D721Med (cell line): ENCODE measurements at places on chromosomes 7 and 10.

DNA sequence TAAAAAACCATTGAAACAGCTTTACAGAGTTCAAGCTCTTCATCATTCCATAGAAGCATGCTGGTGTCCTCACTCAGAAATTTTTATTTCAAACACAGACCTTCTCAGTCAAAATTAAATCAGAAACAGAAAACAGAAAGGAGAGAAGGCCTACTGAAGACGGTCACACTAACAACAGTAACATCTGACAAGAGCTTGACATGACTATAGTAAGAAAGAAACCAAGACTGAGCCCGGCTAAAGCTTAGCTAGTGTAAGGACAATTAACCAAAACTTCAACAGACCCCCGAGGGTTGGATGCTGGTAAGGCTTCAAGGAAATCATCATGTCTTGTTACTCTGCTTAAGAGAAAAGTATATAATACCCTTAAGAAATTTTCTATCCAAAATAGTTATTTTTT is 38.6 kb downstream of the MTPN start:
- no peak for DNase-seq

DNA sequence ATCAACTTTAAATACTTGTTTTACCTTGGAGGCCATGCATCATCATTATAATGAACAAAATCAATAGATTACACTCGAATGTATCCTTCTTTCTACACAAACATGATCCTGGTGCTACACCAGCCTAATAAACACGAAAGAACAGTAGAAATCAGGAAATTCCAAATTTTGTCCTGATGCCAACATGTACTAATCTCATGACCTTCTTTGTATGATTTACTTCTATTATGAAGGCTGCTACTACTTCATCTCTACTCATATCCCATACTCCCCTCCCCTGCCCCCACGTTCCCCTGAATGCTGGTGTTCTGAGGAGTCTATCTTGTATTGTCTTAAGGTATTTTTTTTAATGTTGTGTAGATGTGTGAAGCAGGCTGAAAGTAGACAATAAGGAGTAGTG is 315.0 kb downstream of the CACNA2D1 start:
- DNase-seq = no peak

GRCh38 chr7:127833641-127834040 is 181.6 kb downstream of the SND1 start:
- DNase-seq = no peak

- DNase-seq = no peak
Observed at GRCh38 chr10:486666-487322, 202.7 kb downstream of the DIP2C start.

DNA sequence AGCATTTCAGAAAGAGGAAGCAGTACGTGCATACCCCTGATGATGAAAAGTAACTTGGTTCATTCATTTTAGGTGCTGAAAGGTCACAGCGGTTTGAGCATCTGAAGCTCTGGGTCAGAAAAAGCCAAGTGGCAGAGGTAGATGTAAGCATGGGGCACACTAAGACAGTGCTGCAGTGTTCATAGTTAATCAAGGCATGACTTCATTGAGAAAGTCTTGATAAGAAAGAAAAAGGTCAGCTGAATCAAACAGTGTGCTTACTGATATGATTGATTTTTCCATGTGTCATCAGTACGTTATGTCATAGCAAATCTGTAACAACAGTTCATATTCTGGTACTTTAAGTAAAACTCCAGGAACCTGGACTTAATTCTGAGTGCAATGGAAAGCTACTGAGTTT is 107.7 kb upstream of the PCLO start:
- DNase-seq = no peak
